ENCODE measurements at places on chromosomes 13 and 19.

- no peak for DNase-seq
Observed at GRCh38 chr13:44108331-44108858, 228.7 kb downstream of the LACC1 start.

DNA sequence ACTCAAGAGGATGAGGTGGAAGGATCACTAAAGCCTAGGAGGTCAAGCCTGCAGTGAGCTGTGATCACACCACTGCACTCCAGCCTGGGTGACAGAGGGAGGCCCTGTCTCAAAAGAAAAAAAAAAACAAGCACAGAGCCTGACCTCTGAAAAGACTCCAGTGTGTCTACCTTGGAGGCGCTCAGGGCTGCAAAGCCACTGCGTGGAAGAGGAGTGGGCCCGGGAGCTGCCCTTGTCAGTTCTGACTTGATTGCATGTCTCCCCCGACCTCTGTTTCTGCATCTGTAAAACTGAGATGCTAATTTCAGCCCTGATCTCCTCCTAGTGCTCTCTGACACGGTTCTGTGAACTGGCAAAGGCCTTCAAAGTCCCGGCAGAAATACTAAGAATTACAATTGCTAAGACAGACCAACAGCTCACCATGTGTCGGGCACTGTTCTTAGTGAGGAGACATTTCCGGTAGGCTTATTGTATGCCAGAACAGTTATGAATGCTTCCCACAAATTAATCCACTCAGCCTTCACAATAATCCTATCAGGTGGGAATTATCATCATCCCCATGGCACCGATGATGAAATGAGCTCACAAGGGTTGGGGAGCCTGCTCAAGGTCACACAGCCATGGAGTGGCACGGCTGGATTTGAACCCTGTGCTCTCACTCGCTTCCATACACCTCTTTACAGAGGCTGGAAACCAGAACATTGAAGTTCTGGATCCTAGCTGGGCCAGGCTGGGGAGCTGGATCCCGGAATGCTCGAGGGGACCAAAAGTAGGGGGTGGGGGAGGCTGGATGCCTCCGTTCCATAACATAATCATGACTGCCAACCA, 3.5 kb downstream of the AKT2 start:
- no peak for DNase-seq

GRCh38 chr13:66462187-66462586, 767.9 kb downstream of the PCDH9 start:
- DNase-seq, result no peak

GRCh38 chr13:28459911-28460310, 35.0 kb downstream of the FLT1 start:
- DNase-seq, result no peak

DNA sequence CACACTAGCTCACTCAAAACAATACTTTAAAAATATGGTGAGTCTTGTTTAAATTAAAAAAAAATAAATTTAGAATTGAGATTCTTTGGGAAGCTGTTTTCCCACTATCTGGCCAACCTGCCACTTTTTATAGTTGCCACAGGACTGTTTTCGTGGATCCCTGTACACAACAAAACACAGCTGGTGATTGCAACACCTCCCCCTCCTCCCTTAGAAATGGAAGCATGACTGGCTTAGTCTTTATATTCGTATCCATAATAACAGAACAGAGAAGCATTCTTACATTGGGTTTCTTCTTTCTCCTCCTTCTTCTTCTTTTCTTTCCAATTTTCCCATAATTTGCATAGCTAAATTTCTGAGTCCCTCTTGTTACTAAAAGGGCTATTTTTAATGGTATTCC, 79.5 kb upstream of the GJB6 start:
- no peak for DNase-seq

DNA sequence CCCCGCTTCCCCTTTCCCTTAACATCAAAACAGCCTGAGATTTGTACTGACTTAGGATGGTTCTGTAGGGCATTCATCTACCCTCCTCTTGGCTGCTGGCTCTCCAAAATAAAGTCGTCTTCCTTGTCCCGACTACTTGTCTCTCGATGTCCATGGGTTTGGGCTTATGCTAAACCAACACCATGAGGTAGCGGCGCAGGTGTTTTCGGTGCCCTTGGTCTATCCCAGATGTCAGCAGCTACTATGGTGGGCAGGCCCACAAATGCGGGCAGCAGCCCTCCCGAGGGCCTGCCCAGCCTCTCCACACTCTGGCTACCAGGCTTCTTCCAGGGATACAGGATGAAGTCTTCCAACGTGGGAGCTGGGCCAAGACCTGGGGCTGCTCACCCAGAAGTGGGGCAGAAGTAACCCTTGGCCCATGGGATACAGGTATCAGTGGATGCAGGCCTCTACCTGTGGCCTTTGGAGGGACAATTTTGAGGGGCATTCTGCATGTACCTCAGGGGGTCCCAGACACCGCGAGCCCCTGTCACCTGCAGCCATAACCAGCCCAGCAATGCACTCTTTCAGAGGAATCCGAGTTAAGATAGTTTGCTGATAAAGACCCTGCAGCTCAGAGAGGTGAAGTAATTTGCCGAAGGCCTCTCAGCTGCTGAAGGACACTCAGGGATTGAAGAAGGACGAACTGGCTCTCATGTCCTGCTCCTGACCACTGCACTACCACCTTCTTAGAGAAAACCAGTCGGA, 47.8 kb upstream of the VSTM2B start:
- no peak for DNase-seq

- no peak for DNase-seq
Observed at GRCh38 chr19:42601811-42602443, 7.2 kb upstream of the CEACAM8 start.

DNA sequence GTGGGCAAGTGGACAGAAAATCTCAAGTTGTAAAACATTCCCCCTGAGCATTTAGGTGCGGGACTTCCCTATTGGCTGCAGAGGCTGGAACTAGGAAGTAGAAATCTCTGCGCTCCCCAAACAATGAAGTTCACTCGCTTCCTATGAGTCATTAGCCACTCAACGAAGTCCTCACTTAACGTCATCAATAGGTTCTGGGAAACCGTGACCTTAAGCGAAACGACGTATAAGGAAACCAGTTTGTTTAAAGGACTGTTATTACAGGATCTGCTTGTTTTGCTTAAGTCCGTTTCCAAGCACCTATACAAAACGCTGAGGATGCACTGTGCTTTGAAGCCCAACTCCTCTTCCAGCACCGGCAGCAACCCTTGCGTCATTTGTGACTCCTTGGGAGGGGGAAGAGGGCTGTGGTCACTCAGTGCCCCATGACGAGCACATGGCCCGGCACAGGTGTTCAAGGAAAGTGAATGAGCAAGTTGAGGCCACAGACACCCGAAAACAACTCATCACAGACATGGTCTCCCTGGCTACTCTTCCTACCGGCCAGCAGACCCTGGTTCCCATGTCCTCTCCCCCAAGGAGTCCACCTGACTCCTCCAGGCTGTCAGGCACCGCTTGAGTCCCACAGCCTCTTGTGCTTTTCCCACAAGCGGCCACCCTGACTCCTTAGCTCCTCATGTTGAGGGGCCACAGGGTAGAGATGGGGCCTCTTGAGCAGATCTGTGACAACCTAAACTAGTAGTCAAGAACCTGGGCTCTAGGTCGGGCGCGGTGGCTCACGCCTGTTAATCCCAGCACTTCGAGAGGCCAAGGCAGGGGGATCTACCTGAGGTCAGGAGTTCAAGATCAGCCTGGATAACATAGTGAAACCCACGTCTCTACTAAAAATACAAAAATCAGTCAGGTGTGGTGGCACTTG, 4.8 kb downstream of the RPS16 start:
- no peak for DNase-seq

GRCh38 chr19:49767967-49768581, 1.3 kb downstream of the AP2A1 start:
- DNase-seq, result no peak

- no peak for DNase-seq
Observed at GRCh38 chr13:74707291-74707690, 573.1 kb upstream of the KLF12 start.

DNA sequence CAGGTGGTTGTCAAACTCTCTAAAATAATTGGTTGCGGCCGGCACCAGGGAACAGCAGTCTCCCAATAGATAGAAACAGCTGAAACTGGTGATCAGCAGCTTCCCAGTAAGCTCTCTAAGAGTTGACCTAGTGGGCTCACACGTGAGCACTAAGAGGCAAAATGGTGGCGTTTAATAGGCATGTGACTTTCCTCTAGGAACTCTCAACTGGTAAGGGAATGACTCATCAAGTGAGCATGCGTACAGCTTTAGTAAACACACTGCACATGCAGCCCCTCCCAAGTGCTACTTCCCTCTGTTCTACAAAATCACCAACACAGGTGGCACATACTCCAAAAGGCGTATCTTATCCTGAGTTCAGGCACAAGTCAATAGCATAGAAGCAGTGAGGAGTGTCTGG, 41.7 kb downstream of the TNFSF11 start:
- no peak for DNase-seq

DNA sequence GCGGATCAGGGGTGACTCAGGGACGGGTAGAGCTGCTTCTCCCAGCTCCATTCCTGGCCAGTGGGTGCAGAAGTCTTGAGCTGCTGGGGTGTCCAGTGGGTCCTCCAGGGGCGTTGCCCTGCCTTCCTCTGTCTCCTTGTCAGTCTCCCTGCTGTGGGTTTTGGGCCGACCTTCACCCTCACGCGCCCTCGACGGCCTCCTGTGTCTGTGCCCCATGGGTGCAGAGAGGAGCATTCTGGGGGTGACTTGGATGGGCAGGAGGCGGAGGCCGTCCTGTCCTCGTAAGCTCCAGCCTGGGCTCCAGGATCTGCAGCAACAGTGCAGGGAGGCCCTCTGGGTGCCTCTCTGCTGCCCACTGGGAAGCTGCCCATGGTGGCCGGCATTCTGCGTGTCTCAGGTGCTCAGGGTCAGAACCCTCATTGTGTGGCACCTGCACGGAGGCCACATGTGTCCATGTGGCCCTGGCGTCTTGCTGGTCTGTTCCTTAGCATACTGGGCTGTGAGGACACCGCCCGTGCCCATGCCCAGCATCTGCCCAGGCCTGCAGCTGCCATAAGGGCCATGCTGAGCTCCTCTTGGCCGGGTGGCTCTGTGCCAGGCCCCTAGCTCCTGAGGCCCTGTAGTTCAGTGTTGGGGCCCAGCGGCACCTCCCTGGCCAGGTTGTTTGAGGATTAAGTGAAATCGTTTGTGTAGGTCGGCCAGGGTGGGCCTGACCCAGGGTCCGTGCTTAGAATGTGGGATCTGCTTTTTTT, 17.3 kb downstream of the DOT1L start:
- DNase-seq, result no peak

GRCh38 chr13:41658057-41658661, 200.8 kb downstream of the RGCC start:
- no peak for DNase-seq

- DNase-seq, result no peak
Observed at GRCh38 chr19:13004273-13004672, 9.0 kb downstream of the NFIX start.

- DNase-seq, result no peak
Observed at GRCh38 chr19:45505151-45505995, 1.9 kb upstream of the VASP start.

DNA sequence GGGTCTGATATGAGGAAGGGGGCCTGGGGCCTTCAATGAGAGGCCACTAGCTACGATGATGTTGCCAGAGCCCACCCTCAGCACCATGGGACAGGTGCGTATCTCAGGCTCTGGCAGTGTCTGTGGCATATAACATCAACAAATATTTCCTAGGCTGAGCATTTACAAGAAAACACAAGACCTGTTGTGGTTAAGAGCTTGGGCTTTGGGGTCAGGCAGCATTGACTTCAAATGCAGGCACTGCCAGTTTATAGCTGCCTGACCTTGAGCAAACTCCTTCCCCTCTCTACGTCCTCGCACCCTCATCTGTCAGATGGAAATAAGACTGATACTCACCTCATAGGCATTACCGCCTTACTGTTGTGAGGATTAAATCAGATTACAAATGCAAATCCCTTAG, 156.0 kb downstream of the KATNAL1 start:
- no peak for DNase-seq

GRCh38 chr13:99542788-99543406, 41.6 kb downstream of the TM9SF2 start:
- no peak for DNase-seq

- DNase-seq, result no peak
Observed at GRCh38 chr19:30228835-30229524, 143.2 kb upstream of the ZNF536 start.

GRCh38 chr13:113013878-113014751, 45.1 kb downstream of the MCF2L start:
- no peak for DNase-seq

GRCh38 chr13:24269821-24270220, 39.6 kb upstream of the C1QTNF9 start:
- no peak for DNase-seq

- no peak for DNase-seq
Observed at GRCh38 chr13:47289567-47289966, 392.7 kb upstream of the HTR2A start.

DNA sequence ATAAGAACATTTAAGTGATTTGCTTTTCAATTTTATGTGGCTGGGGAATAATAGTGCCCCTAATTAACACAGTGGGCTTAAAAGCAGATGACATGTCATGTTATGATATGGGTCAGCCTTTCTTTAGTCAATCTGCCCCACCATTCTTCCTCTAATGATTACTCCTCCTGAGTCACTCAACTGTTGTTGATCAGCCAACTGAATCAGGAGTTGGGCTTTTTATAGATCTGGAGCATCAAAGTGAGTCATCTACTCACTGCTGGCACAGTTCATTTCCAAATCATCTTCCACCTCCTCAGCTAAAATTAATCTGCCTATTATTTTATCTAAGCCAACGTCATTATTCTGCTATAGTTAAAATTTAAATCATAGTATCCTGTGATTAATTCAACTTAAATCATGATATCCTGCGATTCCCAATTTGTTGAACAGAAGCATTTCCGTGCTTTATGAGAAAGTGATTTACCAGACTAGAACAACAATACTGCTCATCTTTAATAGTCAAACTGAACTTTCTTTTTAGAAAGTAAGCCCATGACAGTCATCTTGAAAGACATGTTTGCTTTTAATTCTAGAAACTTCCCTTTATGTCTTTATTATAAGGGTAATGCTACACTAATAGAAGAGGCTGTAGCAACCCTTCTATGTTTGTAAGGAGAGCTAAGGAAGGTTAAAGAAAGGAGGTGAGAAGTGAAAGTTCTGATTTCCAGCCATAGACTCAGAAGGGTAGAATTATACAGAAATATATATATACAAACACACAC, 551.4 kb downstream of the TBC1D4 start:
- no peak for DNase-seq

DNA sequence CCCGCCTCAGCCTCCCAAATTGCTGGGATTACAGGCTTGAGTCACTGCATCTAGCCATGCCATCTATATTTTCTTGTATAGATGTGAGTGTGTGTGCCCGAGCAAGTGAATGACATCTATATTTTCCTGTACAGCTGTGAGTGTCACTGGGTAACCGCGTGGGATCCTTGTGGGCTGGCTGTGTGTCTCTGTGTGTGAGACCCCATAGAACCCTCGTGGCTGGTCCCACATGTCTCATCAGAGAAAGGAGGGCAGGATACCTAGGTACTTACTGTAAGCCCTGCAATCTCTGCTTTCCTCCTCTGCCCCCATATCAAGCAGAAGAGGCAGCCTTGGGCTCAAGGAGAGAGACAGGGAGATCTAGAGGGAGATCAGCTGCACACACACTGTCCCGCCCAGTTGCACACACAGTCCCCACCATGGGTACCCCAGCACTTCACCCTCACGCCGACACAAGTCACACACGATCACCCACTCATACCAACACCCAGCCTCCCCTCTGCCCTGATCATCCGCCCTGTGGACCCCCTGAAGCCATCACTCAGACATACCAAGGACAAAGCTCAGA, 655 bp downstream of the DENND1C start:
- DNase-seq, result no peak

Data from tibial artery (tissue), 4 donors.